ENCODE measurements at places on chromosomes 12 and 14.

- H3K27ac ChIP-seq, result no peak overlapping the region
- DNase-seq, result no peak
- H3K27me3 ChIP-seq, result peaks cover 3% of the 10 kb centered on the region
- H3K36me3 ChIP-seq, result no peaks in the 10 kb centered on the region
- H3K4me1 ChIP-seq, result no peaks in the 10 kb centered on the region
- no peak overlapping the region for H3K4me3 ChIP-seq
Measured at GRCh38 chr12:93115646-93116045, 186.6 kb upstream of the EEA1 start.

GRCh38 chr12:88444481-88444880, 135.8 kb downstream of the KITLG start:
- no peaks in the 10 kb centered on the region for H3K27me3 ChIP-seq
- no peaks in the 10 kb centered on the region for H3K4me1 ChIP-seq
- H3K4me3 ChIP-seq, result no peak overlapping the region
- no peaks in the 10 kb centered on the region for H3K36me3 ChIP-seq
- no peak for DNase-seq

GRCh38 chr14:23615856-23616255, 20.3 kb upstream of the DHRS2 start:
- no peaks in the 10 kb centered on the region for H3K36me3 ChIP-seq
- no peak overlapping the region for H3K27ac ChIP-seq
- no peak overlapping the region for H3K4me3 ChIP-seq
- no peak for DNase-seq
- H3K27me3 ChIP-seq, result peaks cover 3% of the 10 kb centered on the region

DNA sequence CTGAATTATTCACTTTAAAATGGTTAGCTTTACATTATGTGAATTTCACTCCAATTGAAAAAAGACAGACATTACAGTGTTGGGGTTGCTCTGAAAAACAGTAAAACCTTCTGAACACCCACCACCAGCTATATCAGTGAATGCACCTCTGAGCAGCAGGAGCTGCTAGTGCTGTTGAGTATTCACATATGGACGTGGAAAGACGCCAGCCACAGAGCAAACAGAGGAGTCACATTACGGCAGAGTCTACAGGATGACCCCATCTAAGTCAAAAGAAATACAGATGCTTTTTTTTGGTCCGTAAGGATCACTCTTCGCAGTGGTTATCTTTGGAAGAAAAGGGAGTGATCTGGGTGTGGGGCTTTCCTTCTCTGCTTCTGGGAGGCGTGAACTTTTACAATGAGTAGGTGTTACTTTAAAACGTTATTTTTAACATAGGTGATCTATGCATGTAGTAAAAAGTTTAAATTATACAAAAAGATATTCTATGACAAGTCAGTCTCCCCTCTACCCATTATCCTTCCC, 4.5 kb downstream of the HVCN1 start:
- H3K4me3 ChIP-seq, result no peak overlapping the region
- DNase-seq, result no peak
- no peak overlapping the region for H3K27ac ChIP-seq
- no peaks in the 10 kb centered on the region for H3K27me3 ChIP-seq
- H3K36me3 ChIP-seq, result no peaks in the 10 kb centered on the region
- peaks cover 13% of the 10 kb centered on the region for H3K4me1 ChIP-seq

DNA sequence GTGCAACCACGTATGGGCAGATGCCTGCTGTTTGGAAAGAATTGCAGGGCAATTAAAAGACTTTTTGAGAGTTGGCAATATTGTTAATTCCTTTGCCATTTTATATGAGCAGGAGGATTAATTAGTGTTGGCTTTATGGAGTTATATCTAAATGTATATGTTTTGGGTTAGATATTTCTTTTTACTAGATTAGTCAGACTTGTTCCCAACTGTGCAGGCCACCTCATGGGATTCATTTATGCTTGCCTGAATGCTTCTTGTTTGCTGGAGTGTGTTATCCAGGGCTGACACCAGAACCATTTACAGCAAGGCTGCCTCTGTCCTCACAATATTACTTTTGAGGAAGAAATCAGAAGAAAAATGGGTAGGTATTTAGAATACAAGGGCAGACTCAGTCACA, 192.5 kb downstream of the KTN1 start:
- DNase-seq, result no peak
- H3K27me3 ChIP-seq, result peaks cover 8% of the 10 kb centered on the region
- H3K4me3 ChIP-seq, result no peak overlapping the region
- H3K4me1 ChIP-seq, result no peaks in the 10 kb centered on the region
- no peaks in the 10 kb centered on the region for H3K36me3 ChIP-seq
- no peak overlapping the region for H3K27ac ChIP-seq

DNA sequence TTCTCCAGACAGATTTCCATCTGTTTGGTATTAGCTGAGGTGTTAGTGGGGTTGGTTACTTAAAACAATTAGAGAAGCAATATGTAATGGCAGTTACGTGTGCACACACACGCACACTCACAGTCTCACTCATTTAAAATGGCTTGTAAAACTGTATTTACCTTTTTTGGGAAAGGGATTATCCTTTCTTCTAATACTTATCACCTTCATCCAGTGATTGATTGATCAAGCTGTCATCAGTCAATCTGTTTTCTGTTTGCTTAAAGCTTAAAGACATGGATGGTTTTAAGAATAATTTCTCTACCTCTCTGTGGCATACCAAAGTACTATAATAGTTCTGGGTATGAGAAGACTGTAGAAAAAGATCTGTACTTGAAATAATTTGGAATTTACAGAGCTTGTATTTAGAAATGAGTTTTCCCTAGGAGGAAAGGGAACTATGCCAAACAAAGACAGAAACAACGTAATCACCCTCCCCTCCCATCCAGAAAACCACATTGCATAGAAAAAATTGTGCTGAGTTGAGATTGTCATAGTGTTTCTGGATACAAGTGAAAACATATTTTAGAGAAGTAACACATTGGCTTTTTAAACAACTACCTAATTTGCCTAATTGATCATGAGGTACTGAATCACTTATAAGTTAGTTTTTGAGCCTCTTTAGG, 455.8 kb downstream of the PCNX1 start:
- no peaks in the 10 kb centered on the region for H3K27me3 ChIP-seq
- no peak for DNase-seq
- H3K4me3 ChIP-seq, result no peak overlapping the region
- H3K27ac ChIP-seq, result no peak overlapping the region
- H3K4me1 ChIP-seq, result peaks cover 58% of the 10 kb centered on the region

Data from activated CD4-positive, alpha-beta memory T cell treated with anti-CD3 and anti-CD28 coated beads for 36 hours (primary cell).